ENCODE measurements at places on chromosomes 13 and 19.

DNA sequence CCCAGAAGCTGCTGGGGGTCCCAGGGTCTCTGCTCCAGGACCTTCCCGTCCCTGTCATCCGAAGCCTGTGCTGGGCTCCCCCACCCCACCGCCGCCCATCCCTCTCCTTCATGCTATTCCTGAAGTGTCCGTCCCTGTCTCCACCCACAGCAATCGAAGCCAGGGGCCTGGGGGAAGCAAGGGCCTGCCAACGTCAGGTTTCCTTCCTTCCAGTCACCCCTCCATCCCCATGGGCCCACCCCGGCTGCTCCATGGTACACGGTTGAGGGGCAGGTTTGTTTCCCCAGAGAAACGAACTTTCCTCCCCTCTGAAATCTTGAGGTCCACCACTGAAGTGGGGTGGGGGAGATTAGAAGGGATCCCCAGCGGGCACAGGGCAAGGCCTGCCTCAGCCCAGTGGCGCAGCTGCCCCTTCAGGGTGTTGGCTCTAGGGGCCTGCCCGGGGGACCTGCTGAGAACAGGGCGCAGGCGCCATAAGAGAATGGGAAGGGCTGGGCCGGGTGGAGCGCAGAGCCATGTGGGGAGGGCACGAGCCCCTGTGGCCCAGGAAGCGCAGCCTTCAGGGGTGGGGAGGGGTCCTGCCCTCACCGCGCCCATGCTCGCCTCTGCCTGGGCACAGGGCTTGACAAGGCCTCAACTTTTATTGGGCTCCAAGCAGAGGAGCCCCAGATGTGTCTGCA lies 16.1 kb downstream of the CEBPG start:
- DNase-seq = peak; percentile 22

DNA sequence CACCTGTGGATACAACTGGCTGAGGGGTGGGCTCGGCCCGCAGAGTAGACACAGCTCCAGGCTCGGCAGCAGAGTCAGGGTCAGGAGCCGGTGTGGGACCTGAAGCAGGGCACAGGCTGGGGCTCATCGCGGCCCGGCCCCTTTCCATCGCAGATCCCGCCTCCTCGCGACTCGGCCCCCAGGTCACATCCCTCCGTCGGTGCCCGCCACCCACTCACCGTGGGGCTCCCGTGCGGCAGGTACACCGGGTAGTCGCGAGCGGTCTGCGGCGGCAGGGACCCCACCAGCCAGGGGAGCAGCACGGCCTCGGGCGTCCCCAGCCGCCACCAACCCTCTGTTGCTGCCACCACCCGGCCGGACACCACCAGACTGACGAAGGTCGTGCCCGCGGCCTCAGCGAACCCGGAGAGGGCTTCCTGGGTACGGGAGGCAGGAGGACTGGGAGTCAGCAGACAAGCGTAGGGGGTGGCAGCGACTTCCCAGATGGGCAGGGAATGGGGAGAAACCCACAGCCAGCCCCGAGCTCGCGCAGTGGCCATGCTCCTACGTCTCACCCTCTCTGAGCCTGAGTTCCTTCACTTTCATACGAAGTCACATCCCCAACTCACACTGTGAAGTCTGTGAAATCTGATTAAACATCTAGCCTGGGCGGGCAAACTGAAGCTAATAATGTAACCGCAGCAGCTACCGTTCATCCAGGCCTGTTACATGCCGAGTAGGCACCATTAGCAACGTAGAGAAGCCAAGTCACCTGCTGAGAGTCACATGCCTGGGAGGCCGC lies 3.7 kb downstream of the FUZ start:
- peak; percentile 36 for DNase-seq

DNA sequence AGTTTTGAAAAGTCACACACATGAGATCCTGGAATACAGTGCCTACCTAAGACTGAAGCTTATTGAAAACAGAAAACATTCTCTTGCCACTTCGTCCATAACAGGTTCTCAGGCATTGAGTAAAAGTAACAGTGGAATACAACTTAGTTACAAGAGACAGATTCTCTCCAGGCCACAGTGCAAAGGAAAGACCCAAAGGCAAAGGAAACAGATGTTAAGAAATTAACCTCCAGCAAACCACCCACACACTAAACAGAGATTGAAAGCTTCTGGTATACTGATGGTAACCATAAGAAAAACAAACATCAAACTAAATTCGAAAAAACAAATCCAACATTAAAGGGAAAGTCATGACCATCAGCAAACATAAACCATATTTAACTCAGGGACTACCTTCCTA lies 914.7 kb downstream of the SLITRK5 start:
- DNase-seq = no peak

DNA sequence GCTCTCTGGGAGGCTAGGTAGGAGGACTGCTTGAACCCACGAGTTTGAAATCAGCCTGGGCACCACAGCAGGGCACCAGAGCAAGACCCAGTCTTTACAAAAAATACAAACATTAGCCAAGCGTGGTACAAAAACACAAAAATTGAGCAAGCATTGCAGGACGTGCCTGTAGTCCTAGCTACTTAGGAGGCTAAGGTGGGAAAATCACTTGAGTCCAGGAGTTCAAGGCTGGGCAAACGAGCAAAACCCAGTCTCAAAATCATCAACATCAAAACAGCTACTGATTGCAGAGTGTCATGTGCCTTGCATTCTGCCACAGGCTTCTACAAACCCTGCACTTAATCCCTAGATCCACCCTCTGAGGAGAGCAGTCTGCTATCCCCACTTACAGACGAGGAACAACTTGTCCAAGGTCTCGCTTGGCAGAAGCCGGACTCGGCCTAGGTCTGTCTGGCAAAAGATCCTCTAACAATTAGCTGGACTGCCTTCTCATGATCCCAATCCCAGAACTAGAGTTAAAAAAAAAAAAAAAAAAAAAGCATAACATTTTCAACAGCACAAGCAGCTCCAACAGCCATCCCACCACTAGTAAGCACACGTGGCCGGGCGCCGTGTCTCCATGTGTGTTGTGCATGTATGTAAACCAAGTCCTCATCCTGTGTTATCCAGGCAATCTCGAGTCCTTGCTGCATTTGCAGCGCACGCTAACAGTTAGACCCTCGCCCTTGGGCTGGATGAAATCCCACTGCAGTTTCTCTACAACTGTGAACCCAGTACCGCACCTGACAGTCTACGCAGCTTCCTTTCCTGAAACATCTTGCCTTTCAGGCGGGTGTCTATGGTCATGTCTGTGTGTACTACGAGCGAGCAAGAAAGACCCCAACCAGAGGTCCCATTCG lies 2.0 kb downstream of the PPP6R1 start:
- DNase-seq = no peak

- no peak for DNase-seq
Measured at GRCh38 chr19:23509686-23510450, 114.6 kb upstream of the ZNF91 start.

- no peak for DNase-seq
Measured at GRCh38 chr19:34228347-34228746, 26.0 kb upstream of the GARRE1 start.

DNA sequence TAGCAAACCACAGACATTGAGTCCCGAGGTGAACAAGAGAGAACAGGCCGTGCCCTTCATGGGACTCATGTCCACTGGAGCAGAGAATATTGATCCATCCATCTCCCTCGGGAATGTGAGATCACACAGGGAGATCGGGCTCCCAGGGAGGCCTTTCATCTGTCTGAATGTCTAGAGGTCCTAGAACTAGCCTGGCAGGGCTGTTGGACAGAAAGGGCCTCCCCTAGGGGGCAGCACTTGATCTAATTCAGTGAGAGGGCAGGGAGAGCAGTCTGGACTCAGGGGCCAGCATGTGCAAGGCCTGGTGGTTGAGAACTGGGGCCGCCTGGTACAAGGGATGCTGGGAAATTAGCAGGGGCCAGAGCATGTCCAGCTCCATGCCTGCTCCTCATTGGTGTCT lies 4.3 kb downstream of the RUVBL2 start:
- no peak for DNase-seq

GRCh38 chr13:44022196-44022595 lies 142.5 kb downstream of the LACC1 start:
- no peak for DNase-seq

Data from NCI-H1092 treated with DMSO at 0.1 percent for 48 hours (cell line).